Mucosa of gallbladder (tissue), 1 donor: ENCODE measurements at places on chromosomes 4 and X.

GRCh38 chr4:89800012-89800516 is 36.9 kb downstream of the SNCA start:
- DNase-seq = no peak

DNA sequence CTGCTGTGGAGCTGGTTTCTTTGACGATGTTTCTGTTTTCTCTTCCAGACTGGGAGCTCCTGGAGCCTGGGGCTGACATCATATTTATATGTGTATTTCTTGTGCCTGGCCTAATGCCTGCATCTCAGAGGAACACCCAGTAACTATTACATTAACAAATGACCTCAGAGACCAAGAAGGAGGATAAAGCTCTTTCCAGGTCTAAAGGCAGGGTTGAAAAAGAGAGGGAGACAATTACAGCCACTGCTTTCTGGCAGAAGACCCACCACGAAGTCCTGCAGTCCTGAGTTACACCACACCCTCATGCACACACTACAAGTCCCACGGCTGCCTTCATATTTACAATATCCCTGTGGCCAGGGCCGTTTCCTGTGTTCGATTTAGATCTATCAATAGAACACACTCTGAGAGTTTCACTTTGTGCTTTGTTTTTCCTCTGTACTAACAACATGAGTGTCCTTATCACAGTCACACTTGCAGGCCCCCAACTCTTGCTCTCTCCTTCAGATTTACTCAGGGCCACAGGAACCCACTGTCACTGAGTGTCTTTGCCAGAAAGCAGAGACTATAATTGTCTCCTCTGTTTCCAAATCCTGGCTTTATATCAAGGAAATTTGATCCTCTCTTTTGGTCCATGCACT is 535.5 kb downstream of the MID1IP1 start:
- DNase-seq = peak; percentile 31

DNA sequence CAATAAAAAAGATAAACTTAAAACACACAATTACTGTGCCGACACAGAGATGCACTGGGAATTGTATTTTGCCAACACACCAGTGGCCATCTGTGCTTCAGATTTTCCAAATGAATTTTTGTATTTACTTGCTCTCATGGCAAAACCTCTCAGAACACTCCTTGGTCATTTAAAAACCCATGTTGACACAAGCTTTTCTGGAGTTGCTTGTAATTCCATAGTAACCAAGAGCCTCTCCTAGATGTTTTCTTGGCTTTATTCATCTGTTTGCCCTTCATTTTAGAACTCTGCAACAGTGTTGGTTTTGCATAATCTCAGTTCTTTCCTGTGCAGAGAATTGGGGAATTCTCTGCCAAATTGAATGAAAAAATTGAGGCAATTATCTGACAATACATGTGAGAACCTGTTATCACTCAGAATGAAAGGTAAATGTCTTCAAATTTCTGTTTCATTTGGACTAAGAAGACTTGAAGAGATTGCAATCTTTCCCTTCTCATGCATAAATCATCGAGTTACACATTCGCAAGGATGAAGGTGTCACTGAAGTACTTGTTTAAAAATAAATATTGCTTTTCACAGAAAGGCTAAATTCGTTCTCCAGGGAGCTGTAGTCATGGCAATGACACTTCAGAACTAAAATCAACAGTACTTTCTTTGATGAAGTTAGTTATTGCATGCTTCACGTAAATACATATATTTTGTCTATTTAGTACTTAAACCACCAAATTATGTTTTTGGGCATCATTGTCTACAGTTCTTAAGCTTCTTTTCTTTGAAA is 301.8 kb upstream of the CTSO start:
- DNase-seq = no peak

DNA sequence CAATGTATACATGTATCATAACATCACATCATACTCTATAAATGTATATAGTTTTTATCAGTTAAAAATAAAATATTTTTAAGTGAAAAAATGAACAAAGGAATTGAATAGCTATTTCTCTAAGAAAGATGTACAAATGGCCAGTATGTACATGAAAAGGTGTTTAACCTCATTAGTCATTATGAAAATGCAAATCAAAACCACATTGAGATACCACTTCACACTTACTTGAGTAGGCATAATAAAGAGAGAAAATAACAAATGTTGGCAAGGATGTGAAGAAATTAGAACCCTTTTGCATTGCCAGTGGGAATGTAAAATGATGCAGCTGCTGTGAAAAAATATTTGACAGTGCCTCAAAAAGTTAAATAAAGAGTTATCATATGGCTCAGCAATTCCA is 95.5 kb downstream of the IRS4 start:
- DNase-seq = no peak

DNA sequence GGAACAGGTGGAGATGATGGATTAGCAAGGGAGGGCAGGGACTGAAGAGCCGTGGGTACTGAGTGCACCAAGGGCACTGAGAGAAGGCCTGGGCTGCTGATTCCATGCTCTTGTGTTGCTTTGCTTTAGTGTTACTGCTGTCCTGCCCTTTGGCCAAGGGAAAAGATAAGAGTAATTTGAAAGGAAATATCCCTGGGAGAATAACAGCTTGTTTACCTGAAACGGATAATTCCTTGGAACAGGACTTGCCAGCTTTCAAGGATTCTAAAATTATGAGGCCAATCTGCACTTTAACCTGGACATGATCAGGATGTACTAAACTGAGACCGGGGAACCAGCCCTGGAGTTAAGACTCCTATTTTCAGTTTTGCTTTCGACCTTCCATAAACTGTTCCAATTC is 20.4 kb downstream of the FAM9C start:
- no peak for DNase-seq

DNA sequence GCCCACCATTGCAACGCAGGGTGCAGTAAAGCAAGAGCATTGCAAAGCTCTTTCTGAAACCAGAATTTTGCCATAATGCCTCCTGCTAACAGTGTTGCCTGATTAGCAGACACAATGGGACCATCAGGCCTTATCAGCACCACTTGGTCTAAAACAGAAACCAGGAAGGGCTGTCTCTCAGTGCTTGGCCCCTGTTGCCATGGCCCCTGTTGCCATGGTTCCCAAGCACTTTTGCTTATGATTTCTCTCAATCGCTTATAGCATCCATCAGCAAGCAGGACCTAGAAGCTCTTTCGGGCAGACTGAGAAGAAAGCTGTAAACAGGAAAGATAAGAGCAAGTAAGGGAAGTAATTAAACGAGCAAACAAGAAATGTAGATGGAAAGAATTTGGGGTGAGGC is 36.8 kb downstream of the RTL5 start:
- peak; percentile 32 for DNase-seq

DNA sequence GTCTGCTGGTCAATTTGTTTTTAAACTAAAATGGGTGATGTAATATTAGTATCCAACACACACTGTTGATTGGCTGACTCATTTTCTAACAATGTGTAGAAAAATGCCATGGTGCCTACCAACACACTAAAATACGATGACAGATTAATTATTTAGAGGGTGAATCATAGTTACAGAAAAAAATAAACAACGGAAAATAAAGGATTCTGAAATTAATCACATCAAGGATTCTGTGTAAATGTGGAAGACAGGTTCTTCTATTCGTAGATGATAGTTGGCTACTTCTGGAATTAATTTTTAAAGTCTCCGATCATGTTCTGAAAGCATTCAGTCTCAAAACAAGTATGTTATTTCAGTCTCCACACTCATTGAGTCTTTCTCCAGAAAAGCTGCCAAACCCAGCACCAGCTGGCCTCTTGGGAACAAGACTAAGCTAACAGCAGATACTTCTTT is 8.2 kb upstream of the IQCM start:
- DNase-seq = no peak

DNA sequence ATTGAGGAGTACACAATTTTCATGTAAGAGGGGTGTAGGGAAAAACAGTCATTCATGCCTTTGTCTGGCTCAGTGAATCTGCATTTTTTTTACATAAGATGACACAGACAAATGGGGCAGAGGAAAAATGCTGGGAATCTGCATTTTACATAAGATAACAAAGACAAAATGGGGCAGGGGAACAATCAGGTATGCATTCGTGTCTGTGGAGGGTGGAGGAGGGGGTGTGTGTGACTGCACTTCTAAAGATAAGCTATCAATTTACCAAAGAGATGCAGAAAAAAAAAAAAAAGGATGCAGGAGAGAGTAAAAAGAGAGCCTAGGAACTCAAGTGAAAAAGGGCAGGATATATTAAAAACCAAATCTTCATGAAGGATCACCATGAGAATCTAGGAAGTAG is 637.4 kb downstream of the ZNF674 start:
- DNase-seq = no peak

DNA sequence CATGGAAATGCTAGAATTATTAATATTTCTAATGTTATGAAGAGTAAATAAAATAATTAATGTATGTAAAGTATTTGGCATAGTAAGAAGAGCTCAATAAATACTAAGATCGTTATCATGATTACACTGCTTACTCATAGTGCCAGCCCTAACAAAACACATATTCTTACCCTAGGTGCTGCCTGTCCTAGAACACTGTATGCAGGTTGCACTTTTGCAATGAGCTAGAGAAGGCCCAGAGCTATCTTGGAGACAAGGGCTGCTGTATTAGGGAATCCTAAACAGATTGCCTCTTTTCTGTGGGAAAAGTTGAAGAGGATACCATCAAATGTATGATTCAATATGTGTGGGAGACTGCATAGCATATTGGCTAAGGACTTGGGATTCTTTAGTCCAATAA is 48.0 kb upstream of the TMEM164 start:
- no peak for DNase-seq

- no peak for DNase-seq
Measured at GRCh38 chrX:120759685-120760084, 116.0 kb downstream of the CT47B1 start.

- no peak for DNase-seq
Measured at GRCh38 chr4:176608346-176608745, 184.4 kb downstream of the VEGFC start.

- no peak for DNase-seq
Measured at GRCh38 chrX:37315511-37316248, 33.5 kb upstream of the PRRG1 start.
